ENCODE measurements at places on chromosomes 6 and 20.

GRCh38 chr6:89555806-89556205 is 82.7 kb downstream of the LYRM2 start:
- H3K4me1 ChIP-seq = no peaks in the 10 kb centered on the region
- no peaks in the 10 kb centered on the region for H3K36me3 ChIP-seq
- H3K27me3 ChIP-seq = no peaks in the 10 kb centered on the region
- H3K4me3 ChIP-seq = no peak overlapping the region

DNA sequence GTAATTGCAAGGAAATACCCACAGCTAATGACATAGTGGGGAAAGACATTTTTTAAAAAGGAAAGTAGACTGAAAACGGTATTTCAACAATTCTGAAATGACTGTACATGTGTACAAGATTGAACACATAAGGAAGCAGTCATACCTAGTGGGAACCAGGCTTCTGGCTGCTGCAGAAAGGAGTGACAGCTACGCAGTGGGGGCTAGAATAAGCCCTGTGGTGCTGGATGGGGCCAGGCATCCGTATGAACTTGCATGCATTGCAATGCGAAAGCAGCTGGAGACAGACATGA is 54.9 kb upstream of the GPR31 start:
- DNase-seq = no peak
- no peaks in the 10 kb centered on the region for H3K4me1 ChIP-seq
- no peaks in the 10 kb centered on the region for H3K36me3 ChIP-seq

- no peaks in the 10 kb centered on the region for H3K36me3 ChIP-seq
- H3K4me1 ChIP-seq = no peaks in the 10 kb centered on the region
- H3K27me3 ChIP-seq = no peaks in the 10 kb centered on the region
- no peak for DNase-seq
- H3K4me3 ChIP-seq = no peak overlapping the region
Measured at GRCh38 chr6:21893793-21894192, 300.2 kb downstream of the SOX4 start.

- H3K27ac ChIP-seq = no peak overlapping the region
- H3K36me3 ChIP-seq = no peaks in the 10 kb centered on the region
- no peak for DNase-seq
- peaks cover 10% of the 10 kb centered on the region for H3K4me1 ChIP-seq
Measured at GRCh38 chr6:39312912-39313525, 1.2 kb downstream of the KCNK17 start.

DNA sequence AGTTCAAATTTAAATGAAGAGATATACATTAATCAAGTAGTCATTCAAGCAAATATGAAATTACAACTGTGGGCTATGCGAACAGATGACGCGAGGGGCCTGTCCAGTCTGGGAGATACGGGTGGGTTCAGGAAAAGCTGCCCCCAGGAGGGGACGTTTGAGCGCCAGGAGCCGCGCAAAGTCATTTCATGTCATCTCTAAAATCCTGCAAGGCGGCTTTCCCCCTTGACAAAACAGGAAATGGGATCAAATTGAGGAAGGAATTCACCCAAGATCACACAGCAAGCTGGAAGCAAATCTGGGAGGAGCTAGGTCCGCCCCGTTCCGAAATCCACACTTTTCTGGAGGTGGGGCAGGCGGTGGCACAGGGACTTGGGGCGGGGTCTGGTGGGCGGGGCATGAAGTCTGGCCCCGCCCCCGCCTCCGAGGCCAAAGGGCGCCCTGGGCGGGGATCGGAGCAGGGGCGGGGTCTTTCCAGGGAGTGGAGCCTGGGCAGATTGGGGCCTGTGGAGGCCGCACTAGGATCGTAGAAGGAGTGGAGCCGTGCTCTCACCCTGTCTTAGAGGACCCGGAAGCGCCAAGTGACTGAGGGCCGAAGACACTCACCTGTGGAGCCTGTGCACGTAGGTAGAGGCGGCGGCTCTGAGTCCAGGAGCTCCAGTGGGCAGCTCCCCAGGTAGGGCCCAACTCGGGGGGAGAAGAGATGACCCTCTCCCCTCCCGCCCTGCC is at the start of gene LPIN3:
Gene LPIN3, plus strand, starts transcription at position 495 of the 729 bp plus-strand sequence. CDS start 4,983 bp downstream, outside the sequence.
- H3K4me3 ChIP-seq = peak within 1 kb of the TSS; percentile 31
- peaks cover 14% of the 10 kb centered on the region for H3K4me1 ChIP-seq
- H3K27ac ChIP-seq = no peak within 1 kb of the TSS
- no peaks in the 10 kb centered on the region for H3K27me3 ChIP-seq

GRCh38 chr6:49497304-49497703 is 2.4 kb upstream of the GLYATL3 start:
- no peaks in the 10 kb centered on the region for H3K27me3 ChIP-seq
- no peaks in the 10 kb centered on the region for H3K36me3 ChIP-seq
- H3K27ac ChIP-seq = no peak overlapping the region
- DNase-seq = no peak
- no peaks in the 10 kb centered on the region for H3K4me1 ChIP-seq
- no peak overlapping the region for H3K4me3 ChIP-seq

GRCh38 chr20:36550790-36551299 is 9.5 kb downstream of the MYL9 start:
- no peaks in the 10 kb centered on the region for H3K4me1 ChIP-seq
- H3K27ac ChIP-seq = no peak overlapping the region
- no peaks in the 10 kb centered on the region for H3K27me3 ChIP-seq
- H3K36me3 ChIP-seq = no peaks in the 10 kb centered on the region
- no peak overlapping the region for H3K4me3 ChIP-seq

- peaks cover 11% of the 10 kb centered on the region for H3K4me1 ChIP-seq
- peaks cover 4% of the 10 kb centered on the region for H3K27me3 ChIP-seq
- no peak for DNase-seq
- peak overlapping the region; percentile 31 for H3K4me3 ChIP-seq
- H3K36me3 ChIP-seq = no peaks in the 10 kb centered on the region
- H3K27ac ChIP-seq = no peak overlapping the region
Measured at GRCh38 chr6:75935473-75935793, 137.0 kb downstream of the IMPG1 start.

DNA sequence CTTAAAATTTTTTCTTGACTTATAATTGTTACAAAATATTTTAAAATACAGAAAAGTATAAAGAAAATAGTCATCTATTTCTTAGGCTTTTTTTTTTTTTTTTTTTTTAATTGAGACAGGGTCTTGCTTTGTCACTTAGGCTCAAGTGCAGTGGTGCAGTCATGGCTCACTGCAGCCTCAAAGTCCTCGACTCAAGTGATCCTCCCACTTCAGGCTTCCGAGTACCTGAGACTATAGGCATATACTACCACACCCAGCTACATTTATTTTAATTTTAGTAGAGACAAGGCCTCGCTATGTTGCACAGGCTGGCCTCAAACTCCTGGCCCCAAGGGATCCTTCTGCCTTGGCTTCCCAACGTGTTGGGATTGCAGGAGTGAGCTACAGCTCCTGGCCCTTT is 5.3 kb upstream of the ACAT2 start:
- H3K4me3 ChIP-seq = no peak overlapping the region
- no peak for DNase-seq
- H3K36me3 ChIP-seq = peaks cover 67% of the 10 kb centered on the region
- H3K27ac ChIP-seq = no peak overlapping the region
- no peaks in the 10 kb centered on the region for H3K27me3 ChIP-seq
- peaks cover 10% of the 10 kb centered on the region for H3K4me1 ChIP-seq

DNA sequence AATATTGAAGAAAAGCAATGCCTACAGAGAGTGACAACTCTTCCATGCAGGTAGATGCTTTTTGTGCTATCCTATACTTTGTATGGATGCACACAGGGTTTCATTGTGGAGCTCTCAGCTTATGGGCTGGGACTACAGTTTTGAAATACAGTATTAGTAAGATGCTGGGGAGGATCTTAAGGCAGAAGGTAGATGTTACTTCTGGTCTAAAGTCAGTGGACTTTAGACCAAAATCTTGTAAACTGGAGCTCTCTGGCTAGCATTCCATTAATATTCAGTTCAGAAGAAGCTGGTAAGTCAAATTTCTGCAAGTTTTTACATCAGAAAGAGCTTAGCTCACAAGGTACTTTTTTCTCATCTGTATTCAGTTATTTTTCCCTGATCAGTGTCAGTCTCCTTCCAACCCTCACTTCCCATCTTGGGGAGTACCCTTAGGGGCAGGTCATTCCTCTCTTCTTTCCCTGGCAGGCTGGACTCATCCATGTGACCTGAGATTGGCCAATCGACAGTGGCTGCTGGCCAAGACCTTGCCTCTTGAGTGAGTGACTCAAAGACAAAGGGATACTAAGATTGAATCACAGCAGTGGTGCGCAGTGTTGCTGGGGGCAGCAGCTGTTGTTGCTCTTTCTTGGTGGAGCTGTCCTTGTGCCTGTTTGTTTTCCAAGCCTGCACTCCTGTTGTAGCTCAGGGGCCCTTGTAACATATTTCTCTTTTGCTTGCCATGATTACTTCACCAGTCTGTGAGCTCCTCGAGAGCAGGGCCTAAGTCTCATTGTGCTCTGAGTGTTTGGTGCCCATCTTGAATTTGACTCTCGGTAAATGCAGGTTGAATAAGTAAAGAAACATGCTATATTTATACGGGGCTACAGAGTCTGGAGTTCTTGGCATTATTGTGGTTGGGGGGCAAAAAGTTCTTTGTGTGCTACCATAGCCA is 2.8 kb upstream of the PHF20 start:
- peak overlapping the region; percentile 86 for H3K27ac ChIP-seq
- no peaks in the 10 kb centered on the region for H3K27me3 ChIP-seq
- H3K4me3 ChIP-seq = peak overlapping the region; percentile 30
- peak; percentile 75 for DNase-seq
